ENCODE measurements at places on chromosomes 1 and 21.

GRCh38 chr1:233394860-233395717 lies 67.6 kb downstream of the MAP3K21 start:
- DNase-seq, result peak; percentile 20

GRCh38 chr21:45096217-45096616 lies 21.8 kb downstream of the ADARB1 start:
- DNase-seq, result no peak

GRCh38 chr1:231949277-231950091 lies 322.9 kb downstream of the DISC1 start:
- no peak for DNase-seq

DNA sequence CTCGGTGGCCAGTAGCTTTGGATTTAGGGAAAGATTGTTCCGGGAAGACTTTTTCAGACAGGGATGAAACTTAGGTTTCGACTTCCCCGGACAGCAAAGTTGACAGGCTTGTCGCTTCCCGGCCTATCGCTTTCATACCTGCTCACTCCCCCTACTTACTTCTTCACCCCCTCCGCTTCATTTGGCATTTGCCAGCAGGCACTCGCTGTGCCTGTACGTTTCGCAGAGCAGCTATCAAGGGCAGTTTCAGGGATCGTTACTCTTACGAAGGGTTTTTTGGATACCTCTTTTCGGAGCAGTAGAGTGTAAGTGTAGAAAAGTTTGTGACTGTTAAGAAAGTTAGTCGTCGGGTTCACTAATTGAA lies 393 bp downstream of the BLZF1 start:
- DNase-seq, result peak; percentile 14

DNA sequence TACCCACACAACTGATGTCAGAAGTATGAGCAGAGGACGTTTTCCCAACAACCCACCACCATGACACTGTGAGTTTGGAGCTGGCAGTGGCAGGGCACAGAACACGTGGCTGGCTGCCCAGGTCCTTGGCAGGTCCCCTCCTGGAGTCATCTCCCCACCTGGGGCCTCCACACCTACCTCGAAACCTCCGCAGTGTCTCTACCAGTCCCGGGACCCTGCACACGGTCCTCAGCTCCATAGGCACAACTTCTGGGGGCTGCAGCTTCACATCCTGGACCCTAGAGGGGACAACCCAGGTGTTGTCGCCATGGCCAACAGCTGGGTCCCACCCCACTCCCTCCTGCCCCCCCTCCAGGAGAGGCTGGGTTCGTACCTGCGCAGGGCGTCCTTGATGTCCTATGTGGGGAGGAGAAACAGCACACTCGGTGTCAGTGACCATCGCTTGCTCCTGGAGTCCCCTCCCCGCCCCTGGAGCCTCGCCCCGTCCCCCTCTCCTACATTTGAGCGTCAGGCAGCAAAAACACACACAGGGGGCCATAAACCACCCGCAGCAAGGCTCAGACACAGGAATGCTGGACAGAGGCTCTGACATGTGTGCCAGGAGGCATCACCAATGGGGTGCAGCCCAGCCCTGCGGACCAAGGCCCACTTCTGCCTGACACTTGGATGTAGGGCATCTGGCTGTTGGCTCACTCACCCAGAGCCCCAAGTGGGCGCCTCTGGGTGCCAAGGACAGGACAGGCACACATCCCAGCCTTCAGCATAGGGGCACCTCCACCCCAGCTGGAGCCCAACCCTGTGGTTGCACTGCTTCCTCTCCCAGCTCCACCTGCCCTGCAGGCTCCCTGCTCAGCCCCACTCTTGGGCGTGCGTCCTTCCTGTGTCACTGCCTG lies 9.6 kb downstream of the TRIM11 start:
- no peak for DNase-seq

DNA sequence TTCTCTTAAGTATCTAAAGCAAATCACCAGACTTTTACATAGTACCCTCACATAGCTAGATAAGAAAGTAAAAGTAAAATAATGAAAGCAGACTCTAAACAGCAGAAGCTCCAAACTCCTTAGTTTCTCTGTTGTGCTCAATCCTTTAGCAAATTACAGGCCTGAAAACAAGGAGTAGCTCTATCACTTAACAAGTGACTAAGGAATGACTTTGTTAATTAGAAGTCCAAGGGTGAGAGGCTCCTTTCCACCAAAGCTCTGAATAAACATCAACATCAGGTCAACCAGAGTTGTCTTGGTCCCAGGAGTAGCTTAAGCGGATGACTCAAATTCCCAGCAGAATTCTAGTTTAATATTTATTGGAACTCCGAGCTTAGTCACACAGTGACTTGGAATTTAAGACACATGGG lies 5.9 kb downstream of the NRIP1 start:
- no peak for DNase-seq

- DNase-seq, result no peak
Measured at GRCh38 chr1:17632106-17632505, 92.6 kb downstream of the ARHGEF10L start.

- no peak for DNase-seq
Measured at GRCh38 chr21:14124266-14124665, 86.5 kb downstream of the LIPI start.

DNA sequence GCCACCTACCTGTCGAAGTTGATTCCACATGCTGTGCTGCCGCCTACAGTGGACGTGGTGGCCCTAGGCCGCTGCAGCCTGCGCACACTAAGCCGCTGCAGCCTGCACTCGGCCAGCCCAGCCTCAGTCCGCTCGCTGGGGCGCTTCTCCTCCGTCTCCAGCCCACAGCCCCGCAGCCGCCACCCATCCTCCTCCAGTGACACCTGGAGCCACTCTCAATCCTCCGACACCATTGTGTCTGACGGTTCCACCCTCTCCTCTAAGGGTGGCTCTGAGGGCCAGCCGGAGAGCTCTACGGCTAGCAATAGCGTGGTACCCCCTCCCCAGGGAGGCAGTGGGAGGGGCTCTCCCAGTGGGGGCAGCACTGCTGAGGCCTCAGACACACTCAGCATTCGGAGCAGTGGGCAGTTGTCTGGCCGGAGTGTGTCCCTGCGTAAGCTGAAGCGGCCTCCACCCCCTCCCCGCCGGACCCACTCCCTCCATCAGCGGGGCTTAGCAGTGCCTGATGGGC lies 46.9 kb downstream of the YARS1 start:
- DNase-seq, result no peak

GRCh38 chr1:24125456-24125855 lies 13.5 kb upstream of the MYOM3 start:
- DNase-seq, result no peak

- no peak for DNase-seq
Measured at GRCh38 chr1:8015809-8016165, 10.3 kb downstream of the ERRFI1 start.

GRCh38 chr1:65264197-65264929 lies 45.0 kb upstream of the DNAJC6 start:
- DNase-seq, result no peak

DNA sequence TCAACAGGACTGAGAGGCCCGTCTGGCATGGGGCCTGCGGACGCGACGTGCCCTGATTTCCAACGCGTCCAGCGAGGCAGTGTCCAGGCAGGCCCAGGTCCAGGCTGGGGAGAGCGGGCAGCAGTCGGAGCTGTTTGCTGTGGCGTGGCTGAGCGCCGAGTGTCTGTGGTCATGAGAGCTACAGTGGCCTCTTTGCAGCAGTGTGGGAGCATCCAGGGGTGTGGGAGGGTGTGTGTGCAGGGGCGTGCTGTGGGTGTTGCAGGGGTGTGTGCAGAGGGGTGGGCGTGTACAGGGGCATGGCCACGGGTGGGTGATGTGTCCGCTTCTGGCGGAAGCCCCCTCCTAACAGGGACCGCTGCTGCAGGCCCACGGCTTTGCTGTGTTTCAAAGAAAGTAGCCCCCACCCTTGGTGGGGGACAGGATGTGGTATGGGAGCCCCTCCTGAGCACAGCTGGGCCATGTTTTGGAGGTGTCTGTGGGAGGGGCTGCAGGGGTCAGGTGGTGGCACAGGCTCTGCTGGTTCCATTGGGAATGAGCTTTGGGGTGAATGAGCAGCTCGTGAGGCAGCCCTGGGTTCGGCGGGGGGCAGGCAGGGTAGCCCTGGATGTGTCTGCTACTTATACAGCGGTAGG lies 17.7 kb downstream of the PLCH2 start:
- no peak for DNase-seq

DNA sequence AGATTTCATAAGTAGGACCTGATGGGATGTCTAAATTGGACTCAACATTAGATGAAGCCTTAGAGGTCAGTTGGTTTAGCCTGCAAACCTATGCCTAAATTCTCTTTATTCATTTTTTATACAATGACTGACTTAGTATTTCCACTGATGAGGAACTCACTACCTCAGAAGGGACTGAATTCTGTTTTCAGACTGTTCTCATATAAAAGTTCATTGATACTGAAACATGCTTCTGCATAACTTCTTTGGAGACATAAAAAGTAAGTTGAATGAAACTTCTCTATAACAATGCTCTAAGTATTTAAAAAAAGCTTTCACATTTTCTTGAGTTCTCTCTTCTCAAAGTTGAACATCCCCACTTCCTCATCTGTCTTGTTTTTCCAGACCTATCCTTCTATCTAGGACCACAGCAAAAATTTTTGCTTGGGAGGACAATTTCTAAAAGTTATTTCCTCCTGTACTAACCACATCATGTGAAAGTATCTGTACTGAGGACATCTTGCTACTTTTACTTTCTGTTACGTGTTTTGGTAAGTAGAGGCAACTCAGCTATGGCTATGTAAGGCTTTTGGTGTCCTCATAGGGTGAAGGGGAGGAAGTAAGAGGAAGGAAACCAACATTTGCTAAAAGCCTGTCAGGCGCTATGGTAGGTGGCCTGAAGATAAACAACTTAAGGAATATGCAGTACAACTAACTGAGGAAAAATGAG lies 64.1 kb downstream of the USP24 start:
- no peak for DNase-seq

- DNase-seq, result no peak
Measured at GRCh38 chr1:218741852-218742251, 396.7 kb downstream of the TGFB2 start.

DNA sequence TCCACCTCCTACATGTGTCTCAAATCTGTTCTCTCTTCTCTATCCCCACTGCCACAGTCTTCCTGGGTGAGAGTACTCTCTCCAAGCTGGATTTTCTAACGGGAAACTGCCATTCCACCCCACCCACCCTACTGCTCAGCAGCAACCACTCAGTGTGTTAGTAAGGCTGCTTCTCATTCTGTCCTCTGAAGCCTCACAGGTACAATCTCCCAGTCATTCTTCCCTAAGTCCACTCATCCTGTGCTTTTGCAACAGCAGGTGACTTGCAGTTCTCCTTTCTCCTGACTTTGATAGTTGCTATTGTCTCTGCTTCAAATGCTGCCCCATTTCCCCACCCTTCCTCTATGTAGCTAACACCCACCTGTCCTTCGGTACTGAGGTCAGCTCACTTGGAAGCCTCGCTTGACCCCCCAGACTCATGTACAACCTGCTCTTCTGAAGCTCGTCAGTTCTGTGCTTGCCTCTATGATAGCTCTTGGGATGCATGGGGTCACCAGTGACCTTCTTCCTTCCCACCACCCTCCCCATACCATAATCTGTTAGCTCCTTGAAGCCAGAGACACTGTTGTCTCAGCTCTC lies 188.9 kb downstream of the RRAGC start:
- DNase-seq, result no peak

DNA sequence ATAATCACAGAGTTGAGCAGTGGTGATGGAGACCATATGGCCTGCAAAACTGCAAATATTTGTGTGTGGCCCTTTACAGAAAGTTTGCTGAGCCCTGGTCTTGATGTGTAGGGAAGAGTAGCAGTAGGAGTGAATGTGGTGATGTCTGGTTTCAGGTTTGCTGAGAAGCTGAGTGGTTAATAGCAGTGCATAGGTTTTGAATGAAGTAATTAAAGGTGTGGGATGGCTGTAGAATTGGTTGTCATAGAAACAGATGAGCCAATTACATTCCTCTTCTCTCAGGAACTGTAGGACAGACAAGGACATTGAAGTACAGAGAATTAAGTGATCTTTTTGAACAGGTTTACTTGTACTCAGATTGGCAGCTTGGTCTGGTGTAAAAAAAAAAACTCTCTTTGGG lies 37.4 kb downstream of the PRDM2 start:
- DNase-seq, result no peak

DNA sequence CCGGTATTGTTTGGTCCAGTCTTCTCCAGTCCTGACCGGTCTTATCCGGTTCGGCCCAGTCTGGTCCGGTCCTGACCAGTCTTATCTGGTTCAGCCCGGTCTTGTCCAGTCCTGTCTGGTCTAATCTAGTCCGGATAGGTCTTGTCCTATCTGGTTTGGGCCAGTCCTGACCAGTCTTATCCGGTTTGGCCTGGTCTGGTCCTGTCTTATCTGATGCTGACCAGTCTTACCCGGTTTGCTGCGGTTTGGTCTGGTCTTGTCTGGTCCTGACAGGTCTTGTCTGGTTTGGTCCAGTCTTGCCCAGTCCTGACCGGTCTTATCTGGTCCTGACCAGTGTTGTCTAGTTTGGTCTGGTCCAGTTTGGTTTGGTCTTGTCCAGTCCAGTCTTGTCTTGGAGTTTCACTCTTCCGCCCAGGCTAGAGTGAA lies 30.1 kb downstream of the DHX9 start:
- no peak for DNase-seq

DNA sequence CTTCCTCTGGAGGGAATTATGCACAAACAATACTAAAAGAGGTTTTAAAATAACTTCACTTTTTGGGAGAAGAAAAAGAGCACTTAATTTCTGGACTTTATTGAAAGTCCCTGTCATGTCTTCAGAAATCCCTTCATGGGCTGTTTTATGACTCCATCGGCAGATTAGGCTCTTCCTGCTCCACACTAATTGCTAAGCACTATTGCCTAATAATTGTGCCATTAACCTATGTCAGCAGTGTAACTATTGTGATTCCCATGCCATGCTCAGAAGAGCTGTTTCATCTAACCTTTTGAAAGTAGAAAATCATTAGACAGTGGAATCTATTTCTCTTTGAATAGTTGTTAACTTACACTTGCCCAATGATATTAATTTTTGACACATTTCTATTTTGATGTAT lies 489.3 kb upstream of the RUNX1 start:
- DNase-seq, result no peak

GRCh38 chr1:55167224-55167871 lies 47.8 kb downstream of the USP24 start:
- DNase-seq, result no peak

- DNase-seq, result peak; percentile 90
Measured at GRCh38 chr1:31955917-31956736, 18.0 kb upstream of the PTP4A2 start.

DNA sequence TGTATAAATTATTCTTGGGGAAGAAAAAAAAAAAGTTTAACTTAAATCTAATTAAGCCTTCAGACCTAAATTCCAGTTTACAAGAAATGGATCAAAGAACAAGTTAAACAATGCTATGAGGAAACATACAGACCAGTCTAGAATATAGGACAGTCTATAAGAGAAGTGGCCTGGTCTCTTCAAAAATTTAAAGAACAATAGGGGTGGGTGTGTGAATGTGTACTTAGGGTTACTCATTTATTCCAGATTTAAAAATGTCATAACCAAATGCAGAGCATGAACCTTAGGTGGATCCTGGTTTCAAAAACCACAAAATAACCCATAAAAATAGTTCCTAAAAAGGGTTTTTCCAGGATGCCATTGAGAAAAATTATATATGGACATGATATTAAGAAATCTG lies 21.8 kb upstream of the SYNJ1 start:
- no peak for DNase-seq

GRCh38 chr1:169572187-169572586 lies 14.1 kb downstream of the F5 start:
- no peak for DNase-seq

GRCh38 chr1:183063349-183063748 lies 40.1 kb downstream of the LAMC1 start:
- no peak for DNase-seq
